ENCODE measurements at places on chromosomes 2 and 18.
A peak's percentile ranks its signal among the peaks of the same experiment; 100 is the strongest.

- peak; percentile 24 for DNase-seq
Observed at GRCh38 chr2:25265802-25266201, 75.9 kb downstream of the DNMT3A start.

GRCh38 chr2:191360918-191361317 lies 115.7 kb downstream of the MYO1B start:
- no peak for DNase-seq

DNA sequence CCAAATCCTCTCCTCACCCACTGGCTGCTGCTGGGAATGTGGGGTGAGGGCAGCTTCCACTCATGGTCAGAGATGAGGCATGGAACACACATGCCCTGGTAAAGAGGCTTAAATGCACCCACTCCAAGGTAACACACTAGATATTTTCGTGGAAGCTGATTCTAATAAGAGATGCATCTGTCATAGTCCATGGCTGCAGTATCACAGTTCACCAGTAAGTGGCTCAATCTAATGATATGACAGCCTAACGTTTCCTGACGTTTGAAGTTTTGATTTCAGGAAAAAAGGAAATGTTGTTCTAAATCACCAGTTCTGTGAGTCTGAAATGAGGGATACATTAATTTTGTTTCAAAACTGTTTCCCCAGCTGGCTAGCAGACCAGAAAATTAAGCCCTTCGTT lies 38.2 kb downstream of the LCT start:
- DNase-seq = no peak

DNA sequence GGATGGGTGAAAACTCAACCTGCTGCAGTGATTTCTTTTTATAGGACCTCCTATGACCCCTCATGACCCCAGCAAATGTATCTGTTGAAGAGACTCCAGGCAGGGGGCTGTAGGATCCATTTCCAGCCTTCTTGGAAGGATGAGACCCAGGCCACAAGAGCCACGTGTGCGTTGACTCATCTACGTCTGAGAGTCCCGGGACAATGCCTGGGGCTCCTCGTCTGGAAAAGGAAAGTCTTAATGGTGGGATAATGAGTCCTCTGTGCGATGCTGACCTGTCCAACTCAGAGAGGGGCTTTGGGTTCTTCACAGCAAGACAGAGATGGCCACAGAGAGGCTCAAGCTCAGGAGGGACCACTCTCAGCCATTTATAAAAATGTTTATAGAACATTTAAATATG lies 80.8 kb downstream of the SMIM21 start:
- no peak for DNase-seq

GRCh38 chr2:181317511-181317910 lies 139.7 kb upstream of the ITGA4 start:
- DNase-seq = no peak

DNA sequence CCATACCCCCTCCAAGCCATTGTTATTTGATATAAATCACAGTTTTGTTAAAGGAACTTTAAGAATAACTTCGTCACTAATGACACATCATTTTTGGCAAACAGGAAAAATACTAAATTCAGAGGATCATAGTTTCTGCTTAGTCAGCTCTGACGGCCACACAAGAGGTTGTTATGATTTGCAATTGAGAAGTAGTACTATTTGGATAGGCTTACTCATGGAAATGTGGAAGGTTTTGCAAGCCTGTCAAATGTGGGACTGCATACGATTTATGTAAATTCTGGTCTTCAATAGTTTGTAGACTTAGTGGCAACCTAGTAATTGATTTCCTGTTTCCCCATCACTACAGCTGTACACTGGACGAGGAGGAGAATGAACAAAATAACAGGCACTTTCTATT lies 108.1 kb downstream of the ARHGEF33 start:
- no peak for DNase-seq

GRCh38 chr18:77016936-77017335 lies 115.6 kb downstream of the MBP start:
- no peak for DNase-seq

- DNase-seq = no peak
Observed at GRCh38 chr2:20438334-20439192, 8.3 kb upstream of the RHOB start.

- DNase-seq = no peak
Observed at GRCh38 chr2:118320658-118321057, 232.4 kb downstream of the INSIG2 start.

GRCh38 chr2:164496881-164497280 lies 124.4 kb downstream of the GRB14 start:
- DNase-seq = no peak

- DNase-seq = no peak
Observed at GRCh38 chr18:3623769-3624545, 174.0 kb downstream of the TGIF1 start.

DNA sequence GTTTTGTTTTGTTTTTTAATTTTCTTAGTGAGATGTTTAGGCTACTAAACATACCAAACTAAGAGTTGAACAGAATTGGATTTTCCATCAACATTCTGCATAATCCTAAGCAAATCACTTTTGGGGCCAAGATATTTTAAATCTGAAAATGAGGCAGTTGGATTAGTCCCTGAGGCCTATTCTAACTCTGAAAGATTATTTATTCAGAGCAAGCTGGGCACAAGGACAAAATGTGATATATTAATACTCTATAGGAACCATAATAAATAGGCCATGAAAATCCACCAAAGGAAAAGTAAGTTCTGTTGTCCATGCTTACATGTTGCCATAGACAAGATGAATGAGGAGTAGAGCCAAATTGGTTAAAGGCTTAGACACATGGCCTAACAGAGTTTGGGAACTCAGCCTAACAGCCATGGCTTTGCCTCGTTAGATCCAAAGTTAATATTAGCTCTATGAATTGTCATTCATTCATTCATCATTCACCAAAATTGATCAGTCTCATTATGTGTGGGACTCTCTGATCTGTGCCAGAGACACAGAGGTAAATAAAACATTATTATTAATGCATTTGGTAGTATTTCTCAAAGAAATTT lies 183.5 kb downstream of the SCG2 start:
- DNase-seq = no peak

DNA sequence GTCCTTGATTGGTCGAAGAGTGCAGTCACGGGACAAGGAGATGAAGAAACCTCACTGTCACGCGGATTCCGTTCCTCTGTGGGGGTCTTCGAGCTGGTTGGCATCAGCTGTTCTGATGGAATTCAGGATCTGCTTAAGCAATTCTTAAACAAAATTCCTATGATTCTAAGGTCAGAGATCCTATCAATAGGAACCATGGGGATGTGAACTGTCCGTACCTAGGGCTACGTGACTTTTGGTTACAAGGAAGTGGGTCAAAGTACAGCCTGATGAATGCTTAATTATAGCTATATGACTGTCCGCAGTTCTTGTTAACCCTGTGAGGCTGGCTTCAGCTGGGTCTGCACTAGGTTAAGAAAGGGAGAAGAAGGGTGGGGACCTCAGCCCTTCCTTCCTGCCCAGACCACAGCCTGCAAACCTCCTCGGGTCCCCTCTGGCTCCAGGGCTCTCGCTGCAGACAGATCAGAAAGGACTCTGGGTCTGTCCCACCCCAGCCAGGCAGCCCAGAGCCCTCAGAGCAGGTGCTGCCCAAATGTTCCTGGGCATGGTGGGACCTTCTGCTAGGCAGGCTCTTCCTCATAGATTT lies 44.2 kb upstream of the TAF1B start:
- DNase-seq = no peak

- DNase-seq = no peak
Observed at GRCh38 chr18:75531212-75531850, 103.8 kb upstream of the SMIM21 start.

DNA sequence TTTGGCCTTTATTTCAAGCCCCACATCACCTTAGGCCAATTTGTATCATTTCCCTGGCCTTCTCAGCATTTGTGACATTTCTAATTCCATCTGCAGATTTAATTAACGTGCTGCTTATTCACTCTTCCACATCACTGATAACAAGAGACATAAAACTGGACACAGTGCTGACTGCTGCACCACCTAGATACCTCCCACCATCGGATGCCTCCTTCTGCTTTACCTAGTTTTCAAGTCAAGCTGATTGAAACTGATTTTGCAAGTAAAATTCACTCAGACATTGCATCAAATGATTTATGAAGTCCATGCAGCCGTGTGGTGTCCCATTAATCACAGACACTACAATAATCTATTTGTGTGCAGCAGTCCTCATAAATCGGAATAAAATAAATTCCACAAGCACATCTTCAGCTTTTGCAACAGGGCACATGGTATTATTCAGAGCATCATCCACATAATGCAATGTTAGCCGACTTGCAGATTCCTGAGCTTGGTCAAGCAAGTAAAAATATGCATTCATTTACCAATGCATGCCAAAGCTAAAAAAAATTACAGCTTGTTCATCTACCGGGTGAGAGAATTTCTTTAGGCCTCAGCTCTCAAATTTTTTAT lies 15.9 kb upstream of the CRIM1 start:
- DNase-seq = no peak

DNA sequence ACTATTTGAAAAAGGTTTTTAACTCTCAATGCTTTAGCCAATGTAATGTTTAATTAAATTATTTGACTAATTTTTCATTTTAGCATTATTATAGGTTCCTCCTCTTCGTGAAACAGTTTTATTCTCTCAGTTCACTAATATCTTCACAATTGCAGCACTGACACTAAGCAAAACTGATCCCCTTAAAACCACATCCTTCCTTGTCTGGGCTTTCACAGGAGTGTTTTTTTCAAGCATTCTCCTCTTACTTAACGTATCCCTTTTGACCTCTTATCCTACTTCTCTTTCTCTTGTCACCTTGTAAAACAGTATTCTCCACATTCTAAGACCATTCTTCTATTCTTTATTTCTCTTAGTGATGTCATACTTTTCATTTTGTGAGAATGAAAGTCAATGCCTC lies 112.8 kb downstream of the DSC3 start:
- no peak for DNase-seq

GRCh38 chr18:58770601-58771000 lies 94.1 kb upstream of the ZNF532 start:
- DNase-seq = no peak

DNA sequence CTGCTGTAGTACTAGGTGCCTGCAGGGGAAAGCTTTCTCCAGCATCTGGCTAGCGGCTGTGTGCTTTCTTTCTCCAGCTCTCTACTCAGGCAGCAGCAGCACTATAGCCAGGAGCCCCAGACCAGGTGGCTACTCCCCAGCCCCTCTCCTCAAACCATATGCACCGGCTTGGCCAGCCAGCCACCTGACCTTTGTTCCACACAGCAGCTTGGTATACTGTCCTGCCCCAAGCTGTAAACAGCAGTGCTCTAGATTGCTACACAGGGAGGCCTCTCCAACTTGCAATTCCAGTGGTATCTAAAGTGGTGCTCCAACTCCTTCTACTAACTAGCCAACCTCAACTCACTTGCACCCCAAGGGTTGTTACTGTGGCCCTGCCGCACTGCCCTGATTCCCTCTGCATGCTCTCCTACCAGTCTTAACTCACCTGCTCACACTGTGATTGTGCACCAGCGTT lies 19.6 kb downstream of the LDAH start:
- no peak for DNase-seq

DNA sequence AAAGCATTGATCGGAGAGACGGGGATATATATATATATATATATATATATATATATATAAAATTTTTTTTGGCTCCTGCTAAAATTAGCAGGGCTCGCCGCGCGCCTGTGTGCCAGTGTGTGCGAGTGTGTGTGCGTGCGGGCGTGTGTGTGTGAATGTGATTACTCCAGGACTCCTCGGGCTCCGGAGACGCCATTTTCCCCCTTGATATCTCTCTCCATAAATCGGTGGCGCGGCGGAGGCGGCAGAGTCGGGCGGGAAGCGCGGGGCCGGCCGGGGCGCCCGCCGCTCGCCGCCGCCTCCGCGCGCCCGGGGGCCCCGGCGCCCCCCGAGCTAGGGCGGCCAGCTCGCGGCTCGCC lies 795 bp upstream of the SETBP1 start:
- no peak for DNase-seq

GRCh38 chr2:189534854-189535832 lies 45.4 kb downstream of the SLC40A1 start:
- no peak for DNase-seq

DNA sequence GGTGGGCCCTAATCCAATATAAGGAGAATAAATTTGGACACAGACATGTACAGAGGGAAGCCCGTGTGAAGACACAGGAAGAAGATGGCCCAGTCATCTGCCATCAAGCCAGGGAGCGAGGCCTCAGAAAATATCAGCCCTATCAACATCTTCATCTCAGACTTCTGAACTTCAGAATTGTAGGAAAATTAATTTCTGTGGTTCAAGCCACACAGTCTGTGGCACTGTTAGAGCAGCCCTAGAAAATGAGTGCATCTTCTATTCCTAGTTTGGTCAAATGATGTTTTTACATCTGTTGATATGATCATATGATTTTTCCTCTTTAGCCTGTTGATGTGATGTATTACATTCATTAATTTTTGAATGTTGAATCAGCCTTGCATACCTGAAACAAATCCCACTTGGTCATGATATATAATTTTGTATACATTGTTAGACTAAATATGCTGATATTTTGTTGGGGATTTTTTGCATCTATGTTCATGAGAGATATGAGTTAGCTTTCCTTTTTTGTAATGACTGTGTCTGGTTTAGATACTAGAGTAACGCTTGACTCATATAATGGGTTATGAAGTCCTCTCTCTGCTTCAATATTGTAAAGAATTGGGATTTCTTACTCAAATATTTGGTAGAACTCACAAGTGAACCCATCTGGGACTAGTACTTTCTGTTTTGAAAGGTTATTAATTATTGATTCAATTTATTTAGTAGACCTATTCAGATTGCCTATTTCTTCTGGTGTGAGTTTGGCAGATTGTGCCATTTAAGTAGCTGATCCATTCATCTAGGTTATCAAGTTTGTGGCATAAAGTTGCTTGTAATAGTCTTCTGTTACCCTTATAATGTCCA lies 451.4 kb downstream of the EIPR1 start:
- DNase-seq = no peak

DNA sequence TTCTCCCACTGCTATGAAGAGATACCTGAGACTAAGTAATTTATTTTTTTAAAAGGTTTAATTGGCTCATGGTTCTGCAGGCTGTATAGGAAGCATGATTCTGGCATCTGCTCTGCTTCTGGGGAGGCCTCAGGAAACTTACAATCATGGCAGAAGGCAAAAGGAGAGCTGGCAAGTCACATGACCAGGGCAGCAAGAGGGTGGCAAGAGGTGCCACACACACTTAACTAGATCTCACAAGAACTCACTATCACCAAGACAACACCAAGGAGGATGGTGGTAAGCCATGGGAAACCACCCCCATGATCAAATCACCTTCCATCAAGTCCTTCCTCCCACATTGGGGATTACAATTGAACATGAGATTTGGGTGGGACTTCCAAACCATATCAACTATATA lies 38.3 kb downstream of the SP3 start:
- no peak for DNase-seq

DNA sequence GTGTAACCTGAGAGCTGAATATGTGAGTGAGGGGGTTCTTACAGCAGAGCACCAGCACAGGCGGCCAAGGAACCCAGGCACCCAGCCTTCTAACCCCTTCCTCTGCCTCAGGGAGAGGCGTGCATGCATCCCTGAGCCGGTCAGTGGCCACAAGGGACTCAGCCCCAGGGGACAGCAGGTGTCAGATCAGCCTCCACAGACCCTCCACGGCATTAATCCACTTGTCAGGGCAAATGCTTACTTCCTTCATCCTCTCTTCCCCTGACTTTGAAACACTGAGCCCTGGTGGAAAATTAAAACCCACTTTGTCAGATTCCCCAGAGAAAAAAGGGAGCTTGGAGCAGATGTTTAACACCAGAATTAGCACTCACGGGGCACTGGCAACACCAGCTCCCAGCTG lies 60.5 kb upstream of the SMAD2 start:
- no peak for DNase-seq
